ENCODE measurements at places on chromosomes 5 and 9.
A peak's percentile ranks its signal among the peaks of the same experiment; 100 is the strongest.

- DNase-seq, result no peak
These were observed 69.9 kb downstream of the HSPA4 start for GRCh38 chr5:133121611-133122150.

GRCh38 chr9:98333703-98334582 lies 78.5 kb upstream of the TBC1D2 start:
- no peak for DNase-seq

DNA sequence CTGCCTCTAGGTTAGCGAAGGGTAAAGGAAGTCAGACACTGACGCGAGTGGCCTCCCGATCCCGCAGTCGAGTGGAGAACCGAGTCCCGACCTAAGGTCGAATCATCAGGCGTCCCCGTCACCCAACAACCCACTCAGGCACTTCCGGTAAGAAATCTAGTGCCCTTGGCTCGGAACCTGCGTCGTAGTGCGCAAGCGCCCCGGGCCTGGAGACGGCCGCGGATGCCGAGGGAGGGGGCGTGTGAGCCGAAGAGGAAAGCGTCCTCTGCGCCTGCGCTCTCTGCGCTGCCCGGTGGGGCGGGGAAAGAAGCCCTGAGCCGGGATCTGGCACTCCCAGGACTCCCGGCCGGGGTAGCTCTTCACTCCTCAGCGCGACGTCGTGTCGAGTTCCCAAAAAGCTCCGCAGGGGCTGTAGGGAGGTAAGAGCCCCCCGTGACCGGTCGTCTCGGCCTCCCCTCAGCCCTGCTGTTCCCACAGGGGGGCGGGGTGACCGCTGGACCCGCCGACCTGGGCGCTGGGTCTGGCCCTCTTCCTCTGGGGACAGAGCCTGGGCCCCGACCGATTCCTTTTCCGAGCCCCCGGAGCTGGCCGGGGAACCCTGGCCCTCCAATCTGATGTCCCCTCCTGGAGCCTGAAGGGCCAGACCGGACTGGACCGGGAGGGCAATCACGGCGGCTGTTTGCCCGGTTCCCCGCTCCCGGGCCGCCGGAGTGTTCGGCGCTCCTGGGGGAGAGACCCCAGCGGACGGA lies at the start of gene ZFYVE16:
ZFYVE16 (plus strand) TSS at position 330 of the 749 bp plus-strand sequence. CDS start 26,084 bp downstream, outside the sequence.
- peak; percentile 89 for DNase-seq

DNA sequence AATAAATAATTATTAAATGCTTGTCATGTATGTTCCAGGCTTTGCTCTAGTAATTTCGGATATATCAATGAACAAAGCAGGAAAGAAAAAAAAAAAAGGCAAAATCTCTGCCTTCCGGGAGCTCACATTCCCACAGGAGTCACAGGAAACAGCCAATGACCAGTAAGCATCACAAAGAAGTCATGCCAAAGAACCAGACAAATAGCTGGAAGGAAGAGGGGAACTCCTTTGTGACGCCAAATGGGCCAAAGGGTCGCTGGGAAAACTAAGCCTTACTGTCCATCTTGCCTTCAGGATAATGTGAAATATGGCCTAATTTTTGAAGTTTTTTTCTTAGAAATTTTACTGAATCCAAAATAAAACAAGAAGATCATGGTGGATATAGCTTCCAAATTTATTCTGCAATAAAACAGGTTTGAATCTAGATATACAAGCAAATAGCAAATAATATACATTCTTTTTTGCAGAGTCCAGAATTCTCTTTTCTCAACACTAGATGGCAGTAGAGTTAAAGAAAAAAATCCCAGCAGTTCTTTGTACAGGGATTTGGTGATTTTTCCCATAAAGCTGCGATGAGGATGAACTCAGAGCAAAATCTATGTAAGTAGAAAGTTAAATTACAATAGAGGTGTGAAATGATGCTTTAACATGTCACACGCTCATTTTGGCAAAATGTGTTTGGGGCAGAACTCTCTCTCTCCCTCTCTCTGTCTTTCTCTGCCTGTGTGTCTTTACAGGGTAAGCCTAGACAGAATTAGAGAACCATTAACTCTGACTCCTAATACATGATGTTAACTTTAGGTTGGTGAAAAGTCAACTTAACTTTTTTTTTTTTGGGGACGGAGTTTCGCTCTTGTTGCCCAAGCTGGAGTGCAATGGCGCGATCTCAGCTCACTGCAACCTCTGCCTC lies 60.0 kb upstream of the TUT7 start:
- no peak for DNase-seq

GRCh38 chr5:113133211-113133975 lies 156.8 kb downstream of the DCP2 start:
- DNase-seq, result no peak

GRCh38 chr9:20356403-20357036 lies 265.8 kb downstream of the MLLT3 start:
- peak; percentile 57 for DNase-seq

DNA sequence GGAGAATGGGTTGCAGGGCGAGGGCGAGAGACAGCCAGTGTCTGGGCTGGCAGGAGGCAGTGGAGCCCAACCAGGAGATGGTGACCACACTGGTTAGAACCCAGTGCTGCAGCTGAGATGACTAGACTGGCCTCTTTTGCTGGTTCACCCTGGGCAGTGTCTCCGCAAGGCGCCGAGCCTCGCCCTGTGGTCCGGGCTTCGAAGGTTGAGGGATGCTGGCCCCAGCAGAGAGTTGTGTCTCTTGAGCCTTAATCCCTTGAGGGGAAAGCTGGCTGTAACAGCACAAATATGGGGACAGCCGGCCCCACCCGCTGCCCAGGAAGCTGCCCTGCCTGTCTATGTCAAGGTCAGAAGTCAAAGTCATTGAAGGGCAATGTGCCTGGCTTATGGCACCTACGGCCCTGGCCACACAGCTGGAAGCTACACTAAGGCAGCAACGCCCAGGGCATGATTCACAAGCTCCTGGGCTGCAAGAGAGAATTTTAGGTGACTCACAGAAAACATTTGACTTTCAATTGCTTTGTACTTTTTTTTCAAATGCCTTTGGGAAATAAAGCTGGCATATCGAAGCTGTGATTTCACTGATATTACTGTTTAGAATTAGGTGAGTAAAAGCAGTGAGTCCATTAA lies 33.3 kb downstream of the NKX2-5 start:
- no peak for DNase-seq

- DNase-seq, result no peak
These were observed 42.3 kb upstream of the NOTCH1 start for GRCh38 chr9:136587944-136588662.

- no peak for DNase-seq
These were observed 150.4 kb downstream of the SPOCK1 start for GRCh38 chr5:137348759-137349158.

- no peak for DNase-seq
These were observed 283.4 kb upstream of the GRAMD2B start for GRCh38 chr5:126139773-126140172.

GRCh38 chr9:20333991-20334390 lies 288.3 kb downstream of the MLLT3 start:
- DNase-seq, result no peak

GRCh38 chr9:126790561-126790960 lies 14.3 kb upstream of the ZBTB43 start:
- no peak for DNase-seq

- DNase-seq, result no peak
These were observed 521.2 kb downstream of the IRX1 start for GRCh38 chr5:4116834-4117233.

DNA sequence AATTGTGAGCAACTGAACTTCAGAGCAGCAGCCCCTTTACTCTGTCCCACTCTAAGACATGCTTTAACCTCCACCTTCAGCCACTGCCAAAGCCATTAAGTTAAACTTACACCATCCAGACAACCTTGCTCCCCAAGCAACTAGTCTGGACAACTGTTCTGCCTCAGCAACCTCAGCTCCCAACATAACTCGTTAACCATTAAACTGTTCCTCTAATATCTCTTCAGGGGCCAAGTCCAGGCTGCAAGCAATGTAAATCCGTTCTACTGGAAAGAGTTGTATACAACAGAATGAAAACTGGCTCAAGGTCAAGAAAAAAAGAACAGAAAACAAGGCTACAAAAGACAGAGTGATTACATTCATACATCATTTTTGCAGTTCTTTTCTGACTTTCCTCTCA lies 131.7 kb upstream of the TARS1 start:
- no peak for DNase-seq

- DNase-seq, result no peak
These were observed 632 bp upstream of the PRKAA1 start for GRCh38 chr5:40798801-40799210.

DNA sequence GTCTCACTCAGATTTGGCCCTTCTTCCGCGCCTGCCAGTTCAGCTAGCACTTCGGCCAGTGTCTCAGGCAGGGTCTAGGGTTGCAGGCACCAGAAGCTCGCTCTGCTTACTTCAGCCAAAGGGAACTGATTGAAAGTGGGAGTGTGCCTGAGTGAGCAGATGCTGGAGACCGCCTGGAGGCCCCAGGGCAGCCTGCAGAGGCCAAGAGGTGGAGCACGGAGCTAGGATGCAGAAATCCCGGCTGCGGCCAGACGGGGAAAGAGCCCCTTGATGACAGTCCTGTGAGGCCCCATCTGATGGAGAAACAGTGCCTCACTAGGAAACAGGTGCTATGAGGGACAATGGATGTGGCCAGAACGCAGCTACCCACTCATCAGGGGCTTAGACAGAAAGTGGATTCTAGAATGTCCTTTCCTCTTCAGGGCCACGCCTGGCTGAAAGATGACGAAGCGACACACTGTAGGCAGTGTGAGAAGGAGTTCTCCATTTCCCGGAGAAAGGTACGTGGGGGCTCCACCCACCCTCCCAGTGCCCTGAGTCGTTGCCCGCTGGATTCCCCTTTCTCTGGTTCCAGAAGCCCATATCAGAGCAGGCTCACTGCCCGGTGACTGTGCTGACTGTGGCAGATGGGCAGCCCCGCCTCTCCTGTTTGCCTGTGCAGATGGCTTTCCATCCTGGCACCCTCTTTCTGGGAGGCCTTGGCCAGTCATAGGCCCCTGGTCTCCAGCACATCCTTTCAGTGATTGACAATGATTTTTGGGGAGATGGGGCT lies 16.1 kb downstream of the HNRNPH1 start:
- no peak for DNase-seq

- no peak for DNase-seq
These were observed 510.6 kb downstream of the PRR16 start for GRCh38 chr5:120974690-120975089.

DNA sequence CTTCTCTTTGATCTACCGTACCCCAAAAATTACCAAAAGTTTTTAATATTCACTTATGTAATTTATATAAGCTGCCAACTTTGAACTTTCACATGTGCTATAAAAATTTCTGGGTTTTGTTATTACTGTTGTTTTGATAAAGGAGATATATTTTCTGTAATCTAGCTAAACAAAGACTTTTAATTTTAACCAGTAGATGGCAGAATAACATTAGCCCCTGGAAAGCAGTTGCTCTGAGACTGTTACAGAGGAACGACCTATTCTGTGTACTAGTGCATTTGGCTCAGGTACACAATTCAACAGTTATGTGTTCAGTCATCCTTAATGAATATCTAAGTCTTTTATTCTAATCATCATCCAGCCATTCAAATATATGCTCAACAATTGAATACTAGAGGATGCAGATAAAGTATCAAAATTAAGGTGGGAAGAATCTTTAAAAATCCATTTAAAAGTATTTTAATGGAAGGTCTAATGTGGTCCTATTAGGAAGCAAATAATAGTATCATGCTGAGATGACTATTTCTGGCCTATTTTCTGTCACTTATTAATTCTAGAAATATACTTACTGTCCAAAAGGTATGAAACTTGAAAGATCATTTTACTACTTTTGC lies 8.6 kb downstream of the KLHL9 start:
- no peak for DNase-seq

DNA sequence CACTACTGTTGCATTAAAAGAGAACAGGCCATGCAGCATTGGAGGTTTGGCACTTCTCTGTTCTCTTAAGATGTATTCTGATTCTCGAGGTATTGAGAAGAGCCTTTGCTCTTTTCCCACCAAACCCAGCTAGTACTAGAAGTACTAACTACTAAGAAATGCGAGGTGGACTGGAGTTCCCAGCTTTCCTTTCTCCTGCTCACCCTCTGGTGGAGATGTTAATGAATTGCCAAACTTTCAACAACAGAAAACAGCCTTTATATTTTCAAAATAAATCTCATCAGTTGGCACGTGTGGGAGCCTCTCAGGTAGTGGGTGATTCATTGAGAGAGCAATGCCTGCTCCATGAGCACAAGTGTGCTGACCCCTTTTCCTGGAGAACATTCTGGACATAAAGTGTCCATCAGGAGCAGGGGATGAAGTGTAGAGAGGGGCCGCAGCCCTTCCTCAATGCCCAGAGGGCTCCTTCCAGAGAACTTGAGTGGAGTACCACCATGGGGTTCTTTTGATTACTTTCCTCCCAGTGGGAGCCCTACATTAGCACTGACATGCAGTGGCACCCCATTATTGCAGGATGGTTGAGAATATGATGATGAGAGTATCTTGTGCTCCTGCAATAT lies 45.7 kb downstream of the TMEM174 start:
- no peak for DNase-seq
